ENCODE measurements at places on chromosomes 4 and X.

DNA sequence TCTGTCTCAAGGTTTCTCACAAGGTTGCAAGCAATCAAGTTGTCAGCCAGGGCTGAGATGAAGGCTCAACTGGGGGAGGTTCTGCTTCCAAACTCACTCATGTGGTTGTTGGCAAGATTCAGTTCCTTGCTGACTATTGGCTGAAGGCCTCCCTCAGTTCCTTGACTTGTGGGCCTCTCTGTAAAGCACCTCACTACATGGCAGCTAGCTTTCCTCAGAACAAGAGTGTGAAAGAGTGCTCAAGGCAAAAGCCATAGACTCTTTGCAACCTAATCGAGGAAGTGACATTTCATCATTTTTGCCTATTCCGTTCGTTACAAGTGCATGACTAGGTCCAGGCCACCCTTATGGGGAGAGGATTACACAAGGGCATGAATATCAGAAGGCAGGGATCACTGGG lies 52.0 kb downstream of the CXorf58 start:
- DNase-seq, result no peak

DNA sequence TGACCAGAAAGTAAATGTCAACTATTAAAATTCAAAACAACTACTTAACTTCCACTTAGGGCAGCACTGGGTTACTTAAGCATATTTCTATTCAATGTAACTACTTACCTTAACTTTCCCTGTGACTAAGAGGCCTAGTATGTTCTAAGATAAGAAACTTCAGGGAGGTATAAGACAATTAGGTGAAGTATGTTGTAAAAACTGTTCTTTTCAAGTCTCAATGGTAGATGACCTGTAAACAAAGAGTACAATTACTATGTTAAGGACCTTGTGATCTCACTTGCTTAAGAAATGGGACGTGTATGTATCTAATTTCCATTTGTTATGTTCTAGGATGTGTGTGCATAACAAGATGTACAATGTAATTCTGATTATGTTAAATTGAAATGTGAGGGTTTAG lies 960.5 kb downstream of the CCSER1 start:
- DNase-seq, result no peak

DNA sequence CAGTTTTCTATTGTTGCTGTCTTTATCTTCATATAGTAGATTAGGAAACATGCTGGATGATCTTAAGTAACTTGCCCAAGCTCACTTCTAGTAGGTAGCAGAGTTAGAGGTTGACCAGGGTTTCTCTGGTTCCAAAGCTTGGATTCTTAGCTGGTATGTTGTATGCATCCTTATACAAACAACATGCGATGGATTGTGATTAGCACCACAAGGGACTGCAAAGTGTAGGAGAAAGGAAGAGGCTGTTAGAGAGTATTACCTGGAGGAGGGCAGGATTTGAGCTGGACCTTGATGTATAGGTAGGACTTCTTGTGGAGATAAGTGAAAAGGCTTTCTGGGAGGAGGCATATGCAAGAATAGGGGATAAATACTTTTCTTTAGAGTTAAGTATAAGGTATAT lies 5.6 kb downstream of the STIM2 start:
- DNase-seq, result no peak

- no peak for DNase-seq
Observed at GRCh38 chrX:50913520-50913919, 3.0 kb downstream of the BMP15 start.

- DNase-seq, result peak; percentile 81
Observed at GRCh38 chr4:87506974-87507701, 22.0 kb downstream of the SPARCL1 start.

DNA sequence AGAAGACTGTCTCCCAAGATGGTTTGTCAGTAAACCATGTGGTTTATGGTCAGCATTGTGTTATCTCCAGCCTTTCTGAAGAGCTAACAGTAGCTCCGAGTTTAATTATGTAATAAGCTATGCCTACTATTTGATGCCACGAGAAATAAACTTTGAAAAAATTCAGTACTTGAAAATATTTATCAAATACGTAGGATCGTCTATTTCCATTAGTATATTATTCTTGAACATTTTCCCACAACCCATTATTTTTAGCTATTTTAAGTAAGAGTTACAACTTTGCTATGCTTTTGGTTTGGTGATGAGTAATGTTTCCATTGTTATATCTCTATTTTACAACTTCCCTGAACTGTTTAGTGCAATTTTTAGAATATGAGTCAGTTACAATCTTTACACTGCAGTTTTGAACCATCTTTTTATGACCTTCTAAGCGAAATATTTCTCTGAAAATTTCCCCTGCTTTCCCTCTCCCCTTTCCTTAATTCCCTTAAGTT lies 44.5 kb upstream of the TRIM2 start:
- DNase-seq, result peak; percentile 69

GRCh38 chr4:128275346-128275745 lies 12.3 kb downstream of the PGRMC2 start:
- DNase-seq, result peak; percentile 50

- DNase-seq, result no peak
Observed at GRCh38 chrX:135984256-135984655, 979 bp upstream of the SLC9A6 start.

DNA sequence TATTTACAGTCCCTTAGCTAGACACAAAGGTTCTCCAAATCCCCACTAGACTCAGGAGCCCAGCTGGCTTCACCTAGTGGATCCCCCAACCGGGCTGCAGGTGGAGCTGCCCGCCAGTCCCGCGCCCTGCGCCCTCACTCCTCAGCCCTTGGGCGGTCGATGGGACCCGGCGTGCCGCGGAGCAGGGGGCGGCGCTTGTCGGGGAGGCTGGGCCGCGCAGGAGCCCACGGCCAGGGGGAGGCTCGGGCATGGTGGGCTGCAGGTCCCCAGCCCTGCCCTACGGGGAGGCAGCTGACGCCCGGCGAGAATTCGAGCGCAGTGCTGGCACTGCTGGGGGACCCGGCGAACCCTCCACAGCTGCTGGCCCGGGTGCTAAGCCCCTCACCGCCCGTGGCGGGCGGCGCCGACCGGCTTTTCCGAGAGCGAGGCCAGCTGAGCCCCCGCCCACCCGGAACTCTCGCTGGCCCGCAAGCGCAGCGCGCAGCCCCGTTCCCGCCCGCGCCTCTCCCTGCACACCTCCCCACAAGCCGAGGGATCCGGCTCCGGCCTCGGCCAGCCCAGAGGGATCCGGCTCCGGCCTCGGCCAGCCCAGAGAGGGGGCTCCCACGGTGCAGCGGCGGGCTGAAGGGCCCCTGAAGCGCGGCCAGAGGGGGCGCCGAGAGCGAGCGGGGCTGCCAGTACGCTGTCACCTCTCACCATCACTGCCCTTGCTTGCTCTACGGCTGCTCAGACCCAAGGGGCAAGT lies 39.4 kb downstream of the WFS1 start:
- no peak for DNase-seq

- DNase-seq, result no peak
Observed at GRCh38 chrX:119417842-119418241, 18.7 kb downstream of the SLC25A43 start.

Data from HS-5 (cell line).